ENCODE measurements at places on chromosomes 4 and X. TPM values are rescaled to one million over a fixed set of nuclear protein-coding genes. Genes with fewer than 3 reads are reported as not detected.

- DNase-seq, result no peak
These were observed 256.1 kb downstream of the THOC2 start for GRCh38 chrX:123476611-123477219.

DNA sequence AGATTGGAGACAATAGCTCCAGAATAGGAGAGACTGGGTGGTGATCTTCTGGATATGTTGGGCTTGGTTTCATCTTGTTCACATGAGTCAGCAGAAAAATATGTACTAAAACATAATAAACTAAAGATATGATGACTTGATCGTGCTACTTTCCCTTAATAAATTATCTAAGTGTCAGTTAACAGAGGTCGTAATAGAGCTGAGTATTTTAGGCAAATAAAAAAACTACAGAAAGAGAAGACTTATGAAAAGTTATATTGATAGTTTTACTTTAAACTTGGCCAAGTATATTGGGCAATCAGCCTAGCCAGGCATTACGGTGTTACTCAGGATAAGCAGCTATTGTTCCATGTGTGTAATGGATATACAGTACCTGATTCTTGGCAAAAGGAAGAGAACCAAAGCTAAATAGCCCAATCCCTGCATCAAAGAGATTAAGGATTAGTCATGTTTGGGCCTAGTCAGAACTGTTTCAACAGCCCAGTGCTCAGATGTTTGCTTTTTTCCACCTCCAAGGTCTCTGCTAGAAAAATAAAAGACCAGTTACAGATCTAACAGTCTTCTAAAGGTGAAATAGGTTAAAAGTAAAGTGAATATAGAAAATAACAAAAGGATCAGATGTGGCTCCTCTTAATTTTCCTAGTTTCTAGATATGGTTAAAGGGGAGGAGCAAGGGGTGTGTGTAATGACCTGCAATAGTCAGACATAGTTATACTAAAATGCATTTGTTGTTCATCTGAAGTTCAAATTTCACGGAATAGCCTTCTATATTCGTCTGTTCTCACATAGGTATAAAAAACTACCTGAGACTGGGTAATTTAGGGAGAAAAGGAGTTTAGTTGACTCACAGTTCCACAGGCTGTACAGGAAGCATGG lies 262.6 kb downstream of the ADGRL3 start:
- DNase-seq, result no peak

XAGE3 gene
- not detected for total RNA-seq

DNA sequence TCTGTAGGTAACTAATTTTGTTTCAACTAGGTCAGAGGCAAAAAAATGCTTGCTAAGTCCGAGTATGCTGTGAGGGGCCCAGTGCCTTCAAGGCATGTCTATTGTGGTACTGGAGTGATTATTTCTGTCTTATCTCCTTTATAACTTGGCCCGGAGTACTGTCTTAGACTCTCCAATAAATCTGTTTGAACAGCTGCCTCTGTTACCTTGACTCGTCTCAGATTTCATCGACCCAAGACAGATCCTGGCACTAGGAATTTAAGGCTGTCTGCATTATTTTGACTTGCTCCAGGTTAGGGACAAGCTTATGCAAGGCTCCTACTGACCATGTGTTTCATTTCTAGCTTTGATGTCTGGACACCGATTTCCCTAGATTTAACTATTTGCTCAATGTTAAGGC lies 41.1 kb upstream of the NKAP start:
- DNase-seq, result no peak

DNA sequence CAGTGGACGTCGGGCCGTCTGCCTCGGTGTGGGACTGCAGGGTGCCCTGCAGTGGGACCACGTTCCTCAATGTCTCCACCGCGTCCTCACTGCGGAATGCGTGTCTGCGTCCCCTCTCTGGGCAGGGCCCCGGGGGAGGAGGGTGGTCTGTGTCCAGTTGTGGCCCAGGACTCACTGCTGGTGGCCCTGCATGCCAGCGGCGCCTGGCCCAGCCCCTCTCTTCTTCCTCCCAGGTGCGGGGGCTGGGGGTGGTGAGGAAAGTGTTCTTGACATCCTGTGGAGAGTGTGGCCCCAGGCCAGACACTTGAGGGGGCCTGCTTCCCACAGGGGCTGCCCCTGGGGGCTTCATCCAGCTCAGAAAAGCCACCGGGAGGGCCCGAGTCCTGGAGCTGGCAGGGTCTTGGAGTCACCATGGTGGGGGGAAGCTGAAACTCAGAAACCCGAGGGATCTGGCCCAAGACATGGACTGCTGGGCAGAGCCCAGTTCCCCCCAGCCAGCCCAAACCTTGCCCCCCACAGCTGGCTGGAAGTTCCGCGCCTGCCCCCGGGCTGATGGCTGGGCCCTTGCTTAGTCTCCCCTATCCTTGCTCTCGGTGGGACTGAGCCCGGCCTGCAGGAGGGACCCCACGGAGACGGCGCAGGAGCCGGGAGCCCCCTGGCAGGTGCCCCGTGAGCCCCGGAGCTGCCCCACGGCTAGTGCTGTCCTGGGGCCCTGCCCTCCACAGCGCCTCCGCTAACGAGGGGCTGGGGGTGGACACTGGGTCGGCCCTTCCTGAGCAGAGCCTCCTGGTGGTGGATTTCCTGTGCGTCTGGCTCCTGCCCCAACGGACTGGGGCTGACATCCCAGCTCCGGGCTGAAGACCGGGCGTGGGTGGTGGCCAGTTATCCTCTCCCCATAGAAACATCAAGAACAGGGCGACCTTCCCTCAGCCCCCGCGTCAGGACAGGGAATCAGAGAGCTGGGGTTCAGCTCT lies 2.9 kb downstream of the DOK7 start:
- DNase-seq, result no peak

DIPK2B gene
- total RNA-seq, result not detected

MAGEC3 gene
- not detected for total RNA-seq

DNA sequence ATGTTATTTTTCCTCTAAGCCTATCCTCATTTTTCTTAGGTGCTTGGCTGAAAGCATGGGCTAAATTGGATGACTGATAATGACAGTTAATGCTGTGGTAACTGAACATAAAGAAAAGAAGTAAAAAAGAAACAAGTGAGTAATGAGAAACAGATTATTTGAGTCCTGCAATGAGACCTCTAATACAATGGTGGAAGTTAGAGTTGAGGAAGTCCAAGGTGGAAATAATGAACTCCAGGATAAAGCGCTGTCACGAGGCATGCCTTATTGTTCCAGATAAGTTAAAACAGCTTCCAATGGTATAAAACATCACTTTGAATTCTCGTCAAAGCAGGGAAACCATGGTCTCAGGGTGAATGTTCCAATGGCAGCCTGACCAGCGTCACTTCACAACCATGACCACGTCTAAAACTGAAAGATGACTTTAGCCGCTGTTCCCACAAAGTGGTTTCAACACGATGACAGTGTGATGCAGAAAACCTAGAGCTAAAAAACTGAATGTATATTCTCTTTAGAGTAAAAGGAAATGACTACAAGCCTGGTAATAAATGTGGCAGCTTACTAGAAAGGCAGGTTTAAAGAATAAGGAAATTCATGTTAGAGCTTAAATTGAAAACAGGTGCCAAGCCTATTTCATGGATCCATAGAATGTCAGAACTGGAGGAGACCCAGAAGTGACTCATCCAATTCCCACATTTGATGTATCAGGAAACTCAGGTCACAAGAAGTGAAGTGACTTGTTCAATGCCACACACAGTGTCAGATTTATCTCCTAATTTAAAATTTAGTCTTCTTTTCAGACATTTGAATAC lies 202.6 kb upstream of the GYPA start:
- no peak for DNase-seq

DNA sequence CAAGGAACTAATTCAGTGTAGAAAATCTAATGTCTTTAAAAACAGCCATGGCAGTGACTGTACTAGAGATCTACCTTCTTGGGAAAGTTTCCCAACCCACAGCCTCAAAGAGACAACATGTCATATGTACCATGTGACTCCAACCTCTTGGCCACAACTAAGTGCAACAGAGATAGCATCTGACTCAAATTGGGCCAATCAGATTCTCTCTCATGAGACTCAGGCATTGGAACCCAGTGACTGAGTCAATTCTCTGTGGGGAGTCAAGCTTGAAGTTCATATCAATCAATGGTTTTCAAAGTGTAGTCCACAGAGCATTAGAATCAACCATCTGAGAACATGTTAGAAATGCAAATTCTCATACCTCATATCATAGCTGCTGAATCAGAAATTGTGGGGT lies 123.3 kb downstream of the MBNL3 start:
- DNase-seq, result no peak

RAB33A gene
- total RNA-seq, result 28.4 TPM

ADGRG2 gene
- total RNA-seq, result not detected

DNA sequence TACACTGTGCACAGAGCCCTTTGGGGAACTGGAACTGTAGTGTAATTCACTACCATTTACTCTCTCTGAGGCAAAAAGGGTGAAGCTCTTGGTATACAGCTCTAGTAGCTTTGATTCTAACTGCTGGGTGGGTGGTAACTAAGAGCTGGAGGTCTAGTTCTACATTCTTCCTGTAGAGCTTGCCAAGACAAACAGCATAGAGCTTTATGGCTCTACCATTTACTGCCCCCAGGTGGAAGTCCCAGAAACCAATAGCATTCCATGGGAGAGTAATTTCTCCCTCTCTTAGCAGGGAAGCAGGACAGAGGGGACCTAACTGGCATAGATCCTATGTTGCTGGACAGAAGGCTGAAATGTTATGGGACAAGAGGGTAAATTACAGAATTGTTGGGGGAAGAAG lies 26.7 kb downstream of the HDAC8 start:
- no peak for DNase-seq

DNA sequence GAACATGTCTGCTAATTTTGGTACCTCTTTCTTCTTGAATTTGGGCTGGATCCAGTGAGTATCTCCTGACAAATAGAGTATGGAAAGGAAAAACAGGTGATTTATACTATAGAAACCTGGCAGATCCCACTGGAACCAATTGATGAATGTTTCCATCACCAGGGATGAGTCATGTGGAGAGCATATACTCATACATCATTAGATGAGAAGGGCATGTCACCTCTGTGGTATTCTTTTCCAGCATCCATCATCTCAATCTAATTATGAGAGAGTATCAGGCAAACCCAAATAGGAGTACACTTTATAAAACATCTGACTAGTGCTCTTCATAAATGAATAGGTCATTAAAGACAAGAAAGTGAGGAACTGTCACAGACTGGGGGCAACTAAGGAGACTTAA lies 90.7 kb downstream of the CLDN22 start:
- no peak for DNase-seq

FOXO4 gene
- 11.6 TPM for total RNA-seq

- no peak for DNase-seq
These were observed 77.3 kb upstream of the TMEM47 start for GRCh38 chrX:34734383-34734782.

DNA sequence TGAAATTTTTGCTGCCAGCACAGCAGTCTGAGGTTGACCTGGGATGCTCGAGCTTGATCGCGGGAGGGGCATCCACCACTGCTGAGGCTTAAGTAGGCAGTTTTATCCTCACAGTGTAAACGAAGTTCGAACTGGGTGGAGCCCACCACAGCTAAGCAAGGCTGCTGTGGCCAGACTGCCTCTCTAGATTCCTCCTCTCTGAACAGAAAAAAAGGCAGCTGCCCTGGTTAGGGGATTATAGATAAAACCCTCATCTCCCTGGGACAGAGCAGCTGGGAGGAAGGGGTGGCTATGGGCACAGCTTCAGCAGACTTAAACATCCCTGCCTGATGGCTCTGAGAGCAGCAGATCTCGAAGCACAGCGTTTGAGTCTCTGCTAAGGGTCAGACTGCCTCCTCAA lies 314.6 kb downstream of the STPG2 start:
- no peak for DNase-seq

GRCh38 chr4:148573296-148573695 lies 131.1 kb upstream of the NR3C2 start:
- DNase-seq, result no peak

SSX4B gene
- total RNA-seq, result not detected

GRCh38 chr4:85127653-85128052 lies 161.2 kb upstream of the WDFY3 start:
- DNase-seq, result no peak

DNA sequence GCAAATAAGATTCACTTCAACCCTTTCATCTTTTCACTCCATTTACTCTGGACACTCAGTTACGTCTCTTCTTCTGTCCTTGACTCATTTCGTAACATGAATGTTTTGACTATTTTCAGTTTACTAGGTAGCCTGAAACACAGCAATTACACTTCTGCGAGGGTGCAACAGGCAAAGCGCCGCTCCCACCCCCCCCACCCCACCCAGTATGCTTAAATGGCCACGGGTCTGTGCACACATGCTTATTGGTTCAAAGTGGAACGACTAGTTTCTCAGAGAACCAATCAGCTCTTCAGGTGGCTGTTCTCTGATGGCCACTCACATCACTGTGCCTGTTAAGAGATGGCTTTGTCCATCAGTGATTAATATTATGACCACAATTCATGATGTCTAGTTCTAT lies 3.5 kb downstream of the BEND4 start:
- DNase-seq, result no peak

BEX3 gene
- 8.4 TPM for total RNA-seq

- no peak for DNase-seq
These were observed 1532.4 kb upstream of the TENM3 start for GRCh38 chr4:180710628-180711337.

- no peak for DNase-seq
These were observed 33.3 kb upstream of the MAML3 start for GRCh38 chr4:140187316-140187695.

GRCh38 chrX:39682778-39683177 lies 415.0 kb downstream of the BCOR start:
- DNase-seq, result no peak

GRCh38 chr4:152224223-152224622 lies 311.7 kb downstream of the FBXW7 start:
- DNase-seq, result no peak

DNA sequence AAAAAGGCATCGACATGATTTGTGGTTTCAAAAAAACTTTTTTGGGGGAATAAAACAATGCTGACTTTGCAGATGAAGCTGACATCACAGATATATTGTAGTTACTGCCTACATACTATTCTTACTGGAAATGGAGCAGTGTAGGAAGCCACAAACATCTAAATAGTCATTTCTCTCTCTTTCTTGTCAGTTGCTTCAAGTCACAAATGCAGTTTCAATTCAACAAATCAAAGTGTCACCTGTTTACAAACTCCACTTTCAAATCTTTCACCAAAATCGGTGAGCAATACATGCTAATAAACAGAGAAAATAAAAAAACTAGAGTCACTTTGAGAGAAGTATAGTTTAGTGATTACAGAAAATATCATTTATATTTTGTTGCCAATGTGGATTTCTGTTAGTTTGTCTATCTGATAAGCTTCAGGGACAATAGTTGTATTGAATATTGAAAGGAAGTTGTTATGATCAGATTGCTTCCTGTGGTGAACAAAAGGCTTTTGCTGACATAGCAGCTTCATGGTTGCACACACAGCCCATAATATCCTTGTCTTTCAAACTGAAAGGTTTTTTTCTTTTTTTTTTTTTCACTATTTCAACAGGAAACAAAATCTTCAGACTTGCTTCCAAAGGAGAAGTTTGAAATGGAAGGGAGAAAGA lies 49.7 kb upstream of the PTPN13 start:
- no peak for DNase-seq

GRCh38 chrX:22748093-22748999 lies 251.4 kb upstream of the DDX53 start:
- DNase-seq, result no peak

NKX3-2 gene
- total RNA-seq, result not detected

GRCh38 chrX:38166478-38167083 lies 54.1 kb downstream of the SRPX start:
- no peak for DNase-seq

GRCh38 chr4:1596393-1596792 lies 87.7 kb downstream of the FAM53A start:
- DNase-seq, result no peak

- no peak for DNase-seq
These were observed 90.8 kb upstream of the TSPAN5 start for GRCh38 chr4:98749206-98749605.

- no peak for DNase-seq
These were observed 122.0 kb downstream of the CORIN start for GRCh38 chr4:47715716-47716416.
